ENCODE measurements at places on chromosomes 7 and 10.
A peak's percentile ranks its signal among the peaks of the same experiment; 100 is the strongest.

DNA sequence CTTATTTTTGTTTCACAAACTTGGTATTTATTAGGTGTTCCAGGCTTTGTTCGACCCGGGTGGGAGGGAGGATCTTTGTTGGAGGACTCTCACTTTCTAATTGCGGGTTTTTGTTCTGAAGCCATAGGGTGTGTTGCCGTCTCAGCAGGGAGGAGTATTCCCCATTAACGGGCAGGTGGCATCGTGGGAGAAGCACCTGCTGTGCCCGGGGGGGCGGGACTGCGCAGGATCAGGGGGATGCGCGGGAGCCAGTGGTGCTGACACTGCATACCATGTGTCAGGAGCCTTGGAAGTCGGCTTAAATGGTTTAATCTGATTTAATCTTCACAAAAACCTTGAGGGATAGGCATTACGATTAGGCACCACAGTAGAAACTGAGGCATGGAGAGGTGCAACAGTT lies 113.0 kb downstream of the MGMT start:
- DNase-seq, result no peak

GRCh38 chr7:2651847-2652735 lies 20.3 kb downstream of the TTYH3 start:
- DNase-seq, result no peak

DNA sequence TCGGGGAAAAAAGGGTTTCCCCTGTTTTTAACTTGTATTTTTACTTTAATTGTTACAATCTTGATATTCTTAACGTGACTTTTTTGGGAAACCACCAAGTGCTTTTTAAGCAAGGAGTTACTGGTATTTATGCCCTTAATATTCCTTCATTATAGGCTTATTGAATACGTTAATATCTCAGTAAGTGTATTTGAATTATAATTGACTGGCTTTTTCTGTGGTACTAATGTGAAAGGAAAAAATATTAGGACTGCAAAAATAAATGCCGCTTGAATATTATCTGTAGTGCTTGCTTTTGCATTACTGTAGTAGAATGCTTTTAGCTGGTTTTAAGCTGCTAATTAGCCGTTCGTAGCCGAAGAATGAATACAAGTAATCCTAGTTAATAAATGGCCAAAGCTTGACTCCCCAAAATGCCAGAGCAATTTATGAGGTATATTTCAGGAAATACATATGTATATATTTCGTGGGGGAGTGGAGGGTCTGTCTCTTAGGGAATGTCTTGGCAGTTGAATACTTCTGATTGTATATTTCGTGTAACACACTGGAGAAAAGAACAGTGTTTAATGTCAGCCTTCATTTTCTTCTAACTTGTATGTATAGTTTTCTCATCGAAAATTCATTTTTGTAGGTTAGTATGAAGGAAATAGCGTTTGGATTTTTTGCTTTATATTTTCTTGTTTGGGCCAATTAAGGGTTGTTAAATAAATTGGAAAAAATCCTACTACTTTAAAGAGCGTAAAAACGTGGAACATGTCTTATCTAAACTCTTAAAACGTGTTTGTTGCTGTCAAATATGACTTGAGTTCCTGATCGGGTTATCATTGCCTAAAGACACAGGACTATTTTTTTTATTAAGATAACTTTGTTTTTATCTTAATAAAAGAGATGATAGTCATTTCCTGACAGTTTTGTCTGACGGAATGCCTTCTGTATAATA lies 1.5 kb downstream of the PDCD4 start:
- no peak for DNase-seq

- peak; percentile 66 for DNase-seq
Measured at GRCh38 chr10:30553626-30554439, 75.7 kb downstream of the LYZL2 start.

- DNase-seq, result peak; percentile 19
Measured at GRCh38 chr7:56062382-56062781, 1.7 kb upstream of the SUMF2 start.

Measured in LoVo (cell line).